ENCODE measurements at places on chromosomes 12 and 14. TPM values are rescaled to one million over a fixed set of nuclear protein-coding genes. Genes with fewer than 3 reads are reported as not detected.

Gene REP15
- total RNA-seq, result 1.3 TPM

Gene KRT75
- not detected for total RNA-seq

Gene DPY19L2
- total RNA-seq, result 0.20 TPM

Gene ETFBKMT
- total RNA-seq, result 2.7 TPM

Gene PLA2G1B
- total RNA-seq, result not detected

Gene KCNK13
- 0.04 TPM for total RNA-seq

Gene BLOC1S1
- 62.4 TPM for total RNA-seq

Gene CLEC12A
- not detected for total RNA-seq

Gene LMO3
- total RNA-seq, result not detected

Gene ACYP1
- total RNA-seq, result 9.7 TPM

Gene AKAP6
- 0.26 TPM for total RNA-seq

Gene POTEG
- total RNA-seq, result not detected

Gene OASL
- 0.46 TPM for total RNA-seq

Gene OGFOD2
- total RNA-seq, result 12.3 TPM

Gene TAS2R9
- not detected for total RNA-seq
